ENCODE measurements at places on chromosomes 2 and 18.
A peak's percentile ranks its signal among the peaks of the same experiment; 100 is the strongest.

GRCh38 chr2:71045865-71046548 is 22.4 kb upstream of the NAGK start:
- no peak for DNase-seq

GRCh38 chr2:20592106-20593071 is 58.5 kb downstream of the HS1BP3 start:
- DNase-seq = no peak

DNA sequence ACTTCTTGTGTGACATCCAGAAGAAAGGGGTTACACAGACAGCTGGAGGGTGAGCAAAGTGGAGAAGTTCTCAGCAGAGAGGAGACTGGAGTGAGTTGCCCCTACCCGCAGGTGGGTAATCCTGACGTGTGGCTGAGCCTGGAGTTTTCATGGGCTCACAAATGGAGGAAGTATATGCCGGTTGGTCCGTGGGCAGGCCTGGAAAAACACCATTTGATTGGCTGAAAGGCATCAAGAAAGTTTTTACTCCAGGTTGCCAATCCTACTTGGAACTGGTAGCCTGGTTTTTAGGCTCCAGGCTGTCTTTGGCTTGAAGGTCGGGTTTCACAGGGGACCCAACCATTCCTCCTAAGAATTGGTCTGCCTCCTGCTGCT is 1177.4 kb upstream of the LRRTM1 start:
- DNase-seq = no peak

DNA sequence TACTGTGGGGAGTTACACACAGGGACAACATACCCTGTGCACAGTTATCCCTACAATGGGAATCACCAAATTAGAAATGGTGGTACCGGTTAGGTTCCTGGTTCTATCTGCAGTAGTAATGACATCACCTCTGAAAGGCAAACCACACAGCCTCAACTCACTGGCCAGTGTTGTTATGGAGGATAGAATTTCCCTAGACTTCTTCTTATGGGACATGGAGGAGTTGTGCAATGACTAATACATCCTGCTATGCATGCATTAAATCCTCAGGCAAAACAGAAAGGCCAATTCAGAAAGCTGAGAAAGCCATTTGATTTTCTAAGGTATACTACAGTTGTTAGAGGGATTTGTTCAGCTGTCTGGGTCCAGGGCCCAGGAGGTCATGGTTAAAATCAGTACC is 439.3 kb downstream of the TMX3 start:
- DNase-seq = no peak

- DNase-seq = peak; percentile 42
Observed at GRCh38 chr18:62324917-62325805, at the start of gene TNFRSF11A. TNFRSF11A (plus strand) TSS chr18:62325310; CDS start chr18:62325353, 43 bp downstream.

DNA sequence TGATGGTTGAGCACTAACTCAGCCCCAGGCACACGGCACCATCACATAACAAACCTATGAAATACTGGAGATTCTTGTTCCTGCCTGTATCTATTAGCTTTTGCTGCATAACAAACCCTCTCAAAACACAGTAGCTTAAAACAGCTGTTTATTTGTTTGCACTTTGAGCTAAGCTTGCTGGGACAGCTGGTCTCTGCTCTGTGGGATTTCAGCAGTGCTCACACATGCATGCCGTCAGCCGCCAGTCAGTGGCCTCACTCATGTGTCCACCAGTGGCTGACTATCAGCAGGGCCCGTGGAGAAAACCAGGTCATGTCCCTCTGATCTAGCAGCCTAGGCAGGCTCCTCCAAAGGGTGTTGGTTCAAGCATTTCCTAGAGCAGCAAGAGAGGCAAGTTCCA is 52.8 kb upstream of the RAB12 start:
- DNase-seq = no peak

- no peak for DNase-seq
Observed at GRCh38 chr2:16774091-16774490, 108.5 kb upstream of the CYRIA start.

DNA sequence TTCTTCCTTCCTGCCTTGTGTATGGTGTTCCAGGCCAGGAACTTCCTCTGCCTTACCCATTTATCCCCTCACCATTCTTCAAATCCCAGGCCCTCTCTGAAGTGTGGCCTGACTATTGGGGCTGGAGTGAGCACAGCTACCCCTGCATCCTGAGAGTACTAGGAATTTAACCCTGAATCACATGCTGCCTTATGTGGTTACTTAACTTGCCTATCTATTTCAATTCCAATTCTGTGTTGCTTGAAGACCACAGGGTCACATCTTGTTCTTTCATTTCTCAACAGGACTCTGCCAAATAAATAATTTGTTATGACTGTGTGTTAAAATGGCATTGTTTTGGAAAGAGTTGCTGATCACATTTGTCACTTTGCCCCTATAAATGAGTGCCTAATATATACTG is 108.6 kb downstream of the CERS6 start:
- DNase-seq = no peak

DNA sequence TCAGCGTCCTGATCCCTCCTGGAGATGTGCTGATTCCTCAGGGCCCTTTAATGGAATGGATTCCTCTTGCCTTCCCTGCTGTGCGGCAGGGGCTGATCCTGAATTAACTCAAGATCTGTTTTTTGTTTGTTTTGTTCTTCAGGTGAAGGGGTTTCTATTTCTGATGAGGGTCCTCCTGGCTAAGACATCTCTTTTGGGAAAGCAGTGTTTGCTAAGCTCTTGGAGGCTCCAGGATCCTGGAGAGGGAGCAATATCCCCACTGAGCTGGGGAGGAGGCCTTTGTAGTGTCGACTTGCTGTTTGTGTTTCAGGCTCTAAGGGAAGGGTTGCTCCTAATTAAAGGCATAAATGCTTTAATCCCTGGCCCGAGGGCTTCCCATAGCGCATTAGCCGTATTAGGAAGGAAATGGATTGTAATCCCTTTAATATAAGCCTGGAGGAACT is 65.3 kb upstream of the FOXI3 start:
- DNase-seq = no peak

GRCh38 chr2:69624131-69624530 is 19.4 kb downstream of the AAK1 start:
- no peak for DNase-seq

DNA sequence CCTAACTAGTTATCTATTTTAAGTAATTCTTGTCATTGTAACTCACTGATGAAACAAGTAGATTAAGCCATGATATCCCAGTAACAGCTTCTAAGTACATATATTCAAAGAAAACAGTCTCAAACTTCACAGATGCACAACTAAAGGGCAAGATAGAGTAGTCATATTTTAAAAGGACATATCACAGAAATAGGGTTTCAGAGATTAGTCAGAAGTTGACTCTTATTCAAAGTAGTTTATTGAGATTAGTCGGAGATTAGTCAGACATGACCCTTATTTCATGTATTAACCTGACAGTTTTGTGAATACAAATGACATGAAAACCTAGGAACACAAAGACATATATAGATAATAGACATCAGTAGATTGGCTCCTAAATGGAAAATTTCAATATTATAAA is 15.9 kb upstream of the CHAC2 start:
- no peak for DNase-seq

- DNase-seq = no peak
Observed at GRCh38 chr18:70419526-70419925, 130.7 kb downstream of the SOCS6 start.

GRCh38 chr2:226799976-226800940 is 638 bp upstream of the IRS1 start:
- DNase-seq = no peak

- DNase-seq = no peak
Observed at GRCh38 chr2:201266629-201267028, 6.3 kb downstream of the CASP8 start.

DNA sequence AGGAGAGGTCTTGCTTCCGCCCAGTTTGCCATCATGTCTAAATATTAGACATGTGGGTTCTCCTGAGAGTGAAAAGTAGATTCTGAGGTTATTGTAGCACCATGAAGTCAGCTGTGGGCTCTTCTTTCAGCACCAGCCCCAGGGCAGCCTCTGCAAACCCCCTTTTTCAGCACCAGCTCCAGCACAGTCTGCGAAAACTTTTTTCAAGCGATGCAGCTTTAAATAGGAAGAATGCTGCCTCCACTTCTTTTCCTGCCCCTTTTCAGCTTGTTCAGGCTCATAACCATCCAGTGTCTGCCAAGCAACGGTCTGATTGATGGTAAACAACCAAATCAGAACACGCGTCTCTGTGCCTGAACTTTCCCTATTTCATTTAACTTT is at the start of gene COL5A2:
COL5A2 (minus strand) TSS at position 192 of the 381 bp plus-strand sequence; CDS start at position 35, 157 bp downstream.
- DNase-seq = no peak

GRCh38 chr2:17822445-17823117 is 6.3 kb downstream of the MSGN1 start:
- no peak for DNase-seq

- DNase-seq = no peak
Observed at GRCh38 chr2:234278556-234279255, 218.2 kb downstream of the ARL4C start.

DNA sequence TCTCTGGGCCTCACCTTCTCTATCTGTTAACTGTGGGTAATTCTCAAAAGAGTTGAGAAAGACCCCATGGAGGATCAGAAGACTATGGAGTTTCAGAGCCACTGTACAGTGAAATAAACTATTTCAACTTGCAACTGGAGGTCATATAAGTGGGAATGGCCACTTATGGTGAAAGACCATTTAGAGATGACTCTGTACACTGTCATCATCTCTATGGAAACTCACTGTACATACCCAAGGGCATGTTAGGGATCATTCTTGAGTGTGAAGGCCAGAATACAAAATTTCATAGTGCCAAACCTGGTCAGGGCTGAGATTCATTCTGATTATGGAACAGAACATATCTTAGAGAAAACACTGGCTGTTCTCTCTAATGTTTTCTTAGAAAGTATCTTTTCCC is 149.3 kb downstream of the KLHL14 start:
- no peak for DNase-seq

GRCh38 chr2:228575897-228576296 is 394.4 kb upstream of the SPHKAP start:
- DNase-seq = no peak

GRCh38 chr2:219475697-219476651 is 22.7 kb upstream of the GMPPA start:
- DNase-seq = peak; percentile 22

- no peak for DNase-seq
Observed at GRCh38 chr2:238159661-238160205, 963 bp downstream of the ERFE start.

Data from activated T-helper 1 cell treated with Interleukin-2 at 50 U/mL for 16 hours (primary cell).